Activated T-helper 1 cell treated with anti-CD3 and anti-CD28 coated beads, Interleukin-2, amount 50 U/mL, for 16 hours (primary cell): ENCODE measurements at places on chromosomes 11 and 22.

- no peak for DNase-seq
These were observed 532 bp upstream of the VSIG2 start for GRCh38 chr11:124752471-124753102.

- no peak for DNase-seq
These were observed 108.0 kb downstream of the CCDC81 start for GRCh38 chr11:86482692-86483091.

GRCh38 chr11:30876663-30877396, 290.7 kb upstream of the MPPED2 start:
- no peak for DNase-seq

DNA sequence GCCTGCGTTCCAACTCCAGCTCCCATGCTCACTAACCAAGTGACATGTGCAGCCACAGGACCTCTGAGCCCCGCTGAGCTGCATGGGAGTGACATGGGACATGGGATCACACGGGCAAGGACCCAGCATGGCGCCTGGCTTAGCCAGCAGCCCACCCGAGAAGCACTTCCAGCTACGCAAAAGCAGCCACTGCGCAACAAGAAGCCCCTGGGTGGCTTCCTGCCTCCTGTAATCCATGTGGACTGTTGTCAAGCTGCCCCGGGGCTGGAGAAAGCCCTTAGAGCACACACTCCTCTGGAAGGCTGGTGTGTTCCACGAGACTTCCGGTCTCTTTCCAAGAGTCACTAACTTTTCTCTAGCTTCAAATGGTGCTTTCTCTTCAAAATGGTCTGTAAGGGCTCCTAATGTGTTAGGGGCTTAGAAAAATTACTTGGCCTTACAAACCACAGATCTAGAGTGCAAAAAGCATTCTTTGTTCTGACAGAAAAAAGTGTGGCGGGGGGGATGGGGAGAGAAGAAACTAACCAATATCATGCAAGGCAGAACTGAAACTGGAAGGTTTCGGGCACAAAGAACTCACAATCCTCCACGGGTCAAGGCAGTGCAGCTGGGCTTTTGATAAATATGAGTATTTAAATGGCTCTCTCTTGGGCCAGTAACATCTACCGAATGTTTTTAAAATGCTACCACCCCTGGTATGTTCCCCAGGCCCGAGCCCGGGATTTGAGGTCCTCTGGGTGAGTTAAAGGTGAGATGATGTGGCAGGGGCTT, 5.5 kb downstream of the C11orf24 start:
- DNase-seq = no peak

DNA sequence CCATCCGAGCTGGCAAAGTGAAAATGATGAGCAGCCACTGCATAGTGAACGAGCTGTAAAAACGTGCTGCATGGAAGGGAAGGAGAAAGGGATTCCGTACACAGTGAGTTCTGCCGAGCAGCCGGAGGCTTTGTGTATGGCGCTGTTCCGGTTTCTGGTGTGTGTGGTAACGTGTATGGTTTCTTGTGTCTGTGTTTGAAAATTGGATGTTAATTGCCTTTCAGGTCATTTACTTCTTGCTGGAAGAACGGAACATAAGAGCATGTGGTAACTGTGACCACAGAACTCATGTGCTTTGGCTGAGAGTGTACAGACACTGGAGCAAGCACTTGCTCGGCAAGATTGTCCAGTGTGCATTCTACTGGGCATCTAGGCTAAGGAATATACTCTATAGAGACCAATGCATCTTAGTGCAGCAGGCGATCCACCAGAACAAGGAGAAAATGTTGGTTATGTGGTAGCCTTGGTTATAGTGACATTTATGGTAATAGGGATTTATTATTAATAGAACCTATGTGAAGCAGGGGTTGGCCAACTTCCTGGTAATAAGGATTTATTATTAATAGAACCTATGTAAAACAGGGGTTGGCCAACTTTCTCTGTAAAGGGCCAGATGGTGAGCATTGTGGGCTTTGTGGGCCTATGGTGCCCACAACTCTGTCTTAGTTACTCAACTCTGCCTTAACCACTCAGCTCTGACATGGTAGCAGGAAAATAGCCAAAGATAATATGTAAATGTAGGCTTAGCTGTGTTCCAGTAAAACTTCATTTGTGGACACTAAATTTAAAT, 49.2 kb downstream of the GRAMD1B start:
- no peak for DNase-seq

GRCh38 chr11:8997451-8997850, 6.3 kb downstream of the NRIP3 start:
- DNase-seq = no peak

GRCh38 chr22:35604621-35605368, 12.3 kb downstream of the MB start:
- DNase-seq = no peak

DNA sequence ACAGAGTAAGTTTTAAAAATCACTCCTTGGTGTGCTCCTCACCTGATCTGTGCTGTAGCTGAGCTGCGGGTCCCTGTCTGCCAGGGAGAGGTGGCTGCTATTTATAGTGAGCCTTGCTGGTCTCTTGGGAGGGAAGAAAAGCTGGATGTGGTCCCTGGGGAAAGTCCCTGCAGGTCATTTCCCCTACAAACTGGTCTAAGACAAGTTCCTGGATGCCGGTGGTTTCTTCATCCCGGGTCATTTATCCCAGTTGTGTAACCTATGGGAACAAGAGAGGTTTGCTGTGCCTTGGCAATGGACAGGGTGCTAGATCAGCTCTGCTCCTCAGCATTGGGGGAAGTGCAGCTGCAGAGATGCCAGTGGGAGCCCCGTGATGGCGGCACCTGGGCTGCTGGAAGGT, at the start of gene SAA2:
TSS of gene SAA2 (minus strand) at position 108 of the 400 bp plus-strand sequence. CDS start 657 bp downstream, outside the sequence.
- no peak for DNase-seq

DNA sequence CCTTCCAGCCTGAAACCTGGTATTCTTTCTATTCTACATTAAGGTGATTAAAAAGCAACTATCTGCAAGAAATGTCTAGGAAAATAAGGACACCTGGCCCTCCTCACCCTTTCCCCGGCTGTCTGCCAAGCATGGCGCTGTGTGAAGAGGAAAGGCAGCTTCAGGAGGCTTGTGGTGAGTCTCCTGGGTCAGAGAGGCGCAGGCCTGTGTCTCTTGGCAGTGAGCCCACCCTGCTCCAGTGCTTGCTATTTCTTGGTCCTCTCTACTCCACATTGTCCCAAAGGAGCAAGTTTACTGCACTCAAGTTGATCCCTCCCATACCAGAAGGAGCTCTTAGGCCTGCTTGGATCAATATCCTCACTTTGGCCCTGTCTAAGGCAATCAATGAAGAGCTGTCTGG, 520.7 kb upstream of the B3GAT1 start:
- no peak for DNase-seq

GRCh38 chr11:35554491-35555437, 29.3 kb upstream of the PAMR1 start:
- DNase-seq = no peak

DNA sequence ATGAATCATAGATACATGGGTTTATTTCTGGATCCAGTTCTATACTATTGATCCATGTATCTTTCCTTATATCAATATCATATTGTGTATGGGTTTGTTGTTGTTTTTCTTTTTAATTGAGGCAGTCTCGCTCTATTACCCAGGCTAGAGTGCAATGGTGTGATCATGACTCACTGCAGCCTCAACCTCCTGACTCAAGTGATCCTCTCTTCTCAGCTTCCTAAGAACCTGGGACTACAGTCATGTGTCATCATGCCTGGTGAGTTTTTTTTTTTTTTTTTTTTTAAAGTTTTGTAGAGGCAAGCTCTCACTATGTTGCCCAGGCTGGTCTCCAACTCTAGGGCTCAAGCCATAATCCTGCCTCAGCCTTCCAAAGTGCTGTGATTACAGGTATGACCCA, 1589.4 kb upstream of the TENM4 start:
- no peak for DNase-seq

- no peak for DNase-seq
These were observed 14.5 kb downstream of the YPEL4 start for GRCh38 chr11:57635246-57635645.

GRCh38 chr11:134581121-134581626, 169.1 kb upstream of the B3GAT1 start:
- DNase-seq = no peak

- DNase-seq = no peak
These were observed 12.9 kb upstream of the MUC6 start for GRCh38 chr11:1049431-1049891.

GRCh38 chr22:50276143-50276542, 6.0 kb upstream of the MAPK11 start:
- no peak for DNase-seq

- DNase-seq = no peak
These were observed 4.7 kb upstream of the DPP3 start for GRCh38 chr11:66475349-66476172.

- DNase-seq = no peak
These were observed 67.3 kb downstream of the GAS2 start for GRCh38 chr11:22733475-22734248.

DNA sequence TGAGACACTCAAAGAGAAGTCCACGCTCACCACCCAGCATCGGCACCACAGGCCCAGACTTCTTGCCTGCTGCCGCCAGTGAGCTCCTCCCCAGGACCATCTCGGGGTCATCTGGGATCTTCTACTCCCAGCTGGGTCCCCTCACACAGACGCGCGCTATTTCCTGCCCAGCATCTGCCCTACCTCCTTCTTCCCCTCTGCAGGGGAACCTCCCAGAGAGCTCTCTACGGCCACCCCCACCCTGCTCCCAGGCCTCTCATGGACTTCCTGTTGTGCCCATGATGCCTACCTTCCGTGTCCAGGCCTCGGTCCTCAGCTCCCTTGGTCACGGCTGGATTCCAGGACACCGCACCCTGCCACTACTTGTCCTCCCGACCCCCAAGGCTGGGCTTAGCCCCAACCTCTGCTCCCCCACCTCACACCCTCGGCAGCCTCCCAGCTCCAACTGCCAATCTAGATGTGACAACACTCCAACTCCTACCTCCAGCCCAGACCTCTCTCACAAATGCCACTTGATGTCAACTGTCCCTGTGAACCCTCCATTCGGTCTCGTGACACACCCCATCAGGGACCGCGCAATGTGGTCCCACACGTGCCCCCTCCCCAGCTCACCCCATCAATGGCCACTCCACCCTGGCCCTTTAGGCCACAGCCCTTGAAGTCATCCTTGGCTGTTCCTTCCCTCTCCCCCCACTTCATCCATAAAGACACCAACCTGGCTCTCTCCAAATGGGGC, 45.3 kb downstream of the SGSM3 start:
- no peak for DNase-seq

DNA sequence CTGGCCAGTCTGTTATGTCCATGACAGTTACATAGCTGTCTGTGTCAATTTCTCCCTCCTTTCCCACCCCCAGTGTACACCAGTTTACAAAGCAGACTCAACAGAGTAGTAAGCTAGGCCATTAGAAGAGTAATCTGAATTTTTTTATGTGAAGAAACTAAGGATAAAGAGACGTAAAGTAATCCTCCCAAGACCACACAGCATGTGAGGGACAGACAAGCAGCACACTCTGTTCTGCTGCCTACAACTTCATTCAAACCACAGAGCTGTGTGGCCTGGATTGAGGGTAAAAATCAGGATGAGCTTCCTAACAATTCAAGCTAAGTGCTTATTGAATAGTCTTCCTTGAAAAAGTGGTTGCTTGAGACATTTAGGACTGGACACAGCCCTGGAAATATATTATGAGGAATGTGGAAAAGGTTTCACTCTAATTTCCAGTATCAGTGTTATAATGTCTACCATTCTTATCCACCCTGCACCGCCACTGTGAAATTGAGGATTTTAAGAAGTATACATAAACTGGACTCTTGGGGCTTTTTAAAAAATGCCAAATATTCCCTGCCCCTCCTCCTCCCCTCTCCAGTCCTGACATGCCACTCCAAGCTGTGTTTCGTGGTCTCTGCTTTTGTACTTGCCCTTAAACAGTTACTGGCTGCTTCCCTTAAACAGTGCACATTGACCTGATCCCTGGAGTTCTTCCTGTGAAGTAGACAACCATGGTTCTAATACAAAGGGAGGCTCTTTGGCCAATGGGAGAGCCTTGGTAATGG, 40.9 kb downstream of the EXT2 start:
- no peak for DNase-seq

- no peak for DNase-seq
These were observed 17.0 kb downstream of the MRGPRD start for GRCh38 chr11:68963779-68964178.

- no peak for DNase-seq
These were observed 63.9 kb downstream of the UVRAG start for GRCh38 chr11:75878933-75879332.

- DNase-seq = no peak
These were observed 97.0 kb upstream of the PRR5 start for GRCh38 chr22:44604991-44605390.

GRCh38 chr11:115344846-115345245, 159.4 kb downstream of the CADM1 start:
- no peak for DNase-seq

DNA sequence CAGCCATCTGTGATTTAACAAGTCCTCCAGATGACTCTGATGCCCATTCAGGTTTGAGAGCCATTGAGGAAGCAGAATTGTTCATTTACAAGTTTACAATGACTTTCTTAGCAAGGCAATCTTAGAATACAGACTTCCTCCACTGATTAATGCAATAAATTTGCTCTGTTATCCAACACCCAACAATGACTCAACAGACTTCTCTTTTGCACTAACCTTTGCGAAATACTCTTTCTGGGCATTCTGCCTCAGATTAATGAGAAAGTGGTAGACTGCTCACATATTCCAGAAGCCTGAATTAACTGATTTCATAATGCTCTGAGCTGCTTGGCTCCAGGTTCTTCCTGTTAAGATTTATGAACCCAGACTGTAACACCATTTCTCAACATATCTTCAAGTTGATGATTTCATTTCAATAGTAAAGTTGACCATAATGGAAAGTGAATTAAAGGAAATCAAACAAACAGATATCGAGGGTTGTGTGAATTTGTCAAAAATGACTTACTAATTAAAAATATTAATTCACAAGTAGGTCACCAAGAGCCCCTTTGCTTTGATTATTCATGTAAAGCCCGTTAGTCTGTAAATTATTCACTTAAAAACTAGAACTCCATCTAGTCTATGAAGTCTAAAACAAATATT, 70.5 kb upstream of the BLID start:
- DNase-seq = no peak

GRCh38 chr11:2137202-2138067, 1.8 kb downstream of the IGF2 start:
- no peak for DNase-seq

DNA sequence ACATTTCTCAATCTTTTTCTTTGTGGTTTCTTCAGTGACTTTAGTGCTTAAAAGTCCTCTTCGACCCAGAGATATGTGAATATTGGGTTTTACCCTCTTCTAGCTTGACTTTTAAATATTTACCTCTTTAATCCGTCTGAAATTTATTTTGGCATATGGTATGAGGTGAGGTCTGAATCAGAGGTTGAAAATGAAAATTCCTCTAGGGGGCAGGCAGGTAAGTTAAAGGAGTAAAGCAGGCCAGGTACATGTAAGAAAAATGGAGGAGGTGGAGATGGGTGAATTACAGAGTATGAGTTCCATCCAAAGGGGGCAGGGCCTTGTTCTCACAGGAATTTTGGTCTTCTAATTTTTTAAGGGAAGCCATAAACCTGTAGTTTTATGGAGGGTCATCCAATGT, 263.8 kb upstream of the NARS2 start:
- no peak for DNase-seq
